ENCODE measurements at places on chromosomes 16 and 17.

DNA sequence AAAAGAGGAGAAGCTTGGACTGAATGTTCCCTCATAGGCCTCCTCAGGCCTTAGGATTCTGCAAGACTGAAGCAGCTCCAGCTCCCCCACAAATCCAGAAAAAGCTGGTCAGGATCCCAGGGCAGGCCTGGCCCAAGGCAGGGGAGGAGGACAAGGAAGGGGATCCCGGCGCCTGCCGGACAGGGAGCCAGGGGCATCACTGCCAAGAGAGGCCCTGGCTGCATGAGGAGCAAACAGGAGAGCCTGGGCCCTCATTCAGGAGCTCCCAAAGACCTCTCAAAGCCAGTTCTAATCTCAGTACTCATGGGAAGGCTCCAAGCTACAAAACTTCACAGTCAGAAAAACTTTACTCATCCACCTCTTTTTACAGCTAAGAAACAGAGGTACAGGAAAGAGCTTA is 67.3 kb downstream of the ZNF423 start:
- no peak for DNase-seq

DNA sequence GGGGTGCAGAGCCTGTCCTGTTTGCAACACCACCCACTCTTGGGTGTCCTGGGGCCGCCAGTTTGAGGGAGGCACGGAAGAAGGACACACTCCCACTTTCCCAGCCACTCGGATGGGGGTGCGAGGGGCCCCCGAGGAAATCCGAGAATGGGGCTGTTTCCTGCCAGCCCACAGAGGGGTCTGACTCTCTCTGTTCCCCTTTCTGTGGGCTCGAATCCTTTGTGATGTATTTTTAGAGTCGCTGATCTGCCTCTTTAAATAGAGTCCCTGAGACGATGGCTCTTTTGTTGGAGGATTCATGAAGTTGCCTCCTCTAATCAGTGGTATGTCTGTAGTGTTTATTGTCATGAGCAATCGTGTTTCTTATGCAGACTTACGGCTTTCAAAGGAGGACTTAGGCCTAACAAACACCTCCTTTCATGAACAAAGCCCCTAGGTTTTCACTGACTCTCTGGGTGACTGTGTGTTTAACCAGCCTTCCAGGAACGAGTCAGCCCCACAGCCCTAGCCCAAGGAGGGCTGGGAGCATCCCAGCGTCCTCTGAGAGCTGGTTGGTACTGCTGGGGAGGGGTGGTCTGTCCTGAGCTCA is 29.1 kb downstream of the CIBAR2 start:
- DNase-seq, result no peak

GRCh38 chr17:77864234-77865111 is 94.0 kb upstream of the TNRC6C start:
- no peak for DNase-seq

GRCh38 chr17:42680331-42680808 is 1.3 kb downstream of the CCR10 start:
- no peak for DNase-seq

DNA sequence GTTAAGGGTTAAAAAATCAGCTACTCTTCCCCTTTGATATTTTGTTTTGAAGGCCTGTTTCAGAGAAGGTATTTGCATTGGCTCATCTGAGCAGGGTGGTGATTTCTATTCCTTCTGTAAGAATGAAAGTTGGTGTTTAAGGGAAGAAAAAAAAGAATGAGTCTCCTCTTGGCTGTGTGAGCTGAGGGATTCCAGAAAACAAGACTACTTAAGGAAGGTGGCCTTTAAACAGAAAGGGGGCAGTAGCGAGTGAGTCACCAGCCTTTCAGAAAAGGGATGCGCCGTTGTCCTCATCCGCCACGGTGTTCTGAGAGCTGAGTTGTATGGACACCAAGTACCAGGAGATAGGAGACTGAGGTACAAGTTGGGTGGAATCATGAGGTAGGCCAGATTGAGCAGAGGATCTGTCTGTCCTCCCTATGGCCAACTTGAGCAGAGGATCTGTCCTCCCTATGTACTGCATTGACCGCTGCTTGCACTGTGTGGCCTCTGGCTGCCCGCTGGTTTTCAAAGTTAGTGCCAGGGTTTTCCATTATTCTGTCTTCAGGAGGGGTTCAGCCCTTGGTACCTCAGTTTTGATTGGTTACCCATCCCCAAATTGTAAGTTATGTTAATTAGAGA is 8.2 kb downstream of the PRKCA start:
- DNase-seq, result peak; percentile 72

DNA sequence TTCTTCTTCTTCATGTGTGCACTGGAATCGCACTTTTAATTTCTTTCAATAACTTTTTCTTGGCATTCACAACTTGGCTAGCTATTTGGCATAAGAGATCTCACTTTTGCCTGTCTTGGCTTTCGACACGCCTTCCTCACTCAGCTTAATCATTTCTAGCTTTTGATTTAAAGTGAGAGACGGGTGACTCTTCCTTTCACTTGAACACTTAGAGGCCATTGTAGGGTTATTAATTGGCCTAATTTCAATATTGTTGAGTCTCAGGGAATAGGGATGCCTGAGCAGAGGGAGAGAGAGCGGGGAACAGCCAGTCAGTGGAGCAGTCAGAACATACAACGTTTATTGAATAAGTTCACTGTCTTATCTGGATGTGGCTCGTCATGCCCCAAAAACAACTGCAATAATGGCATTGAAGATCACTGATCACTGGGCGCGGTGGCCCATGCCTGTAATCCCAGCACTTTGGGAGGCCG is 200.3 kb downstream of the SEC14L1 start:
- DNase-seq, result peak; percentile 21

Data from activated CD4-positive, alpha-beta T cell treated with anti-CD3 and anti-CD28 coated beads for 48 hours (primary cell).